Neuronal stem cell (in vitro differentiated cells): ENCODE measurements at places on chromosomes 1 and 21.

DNA sequence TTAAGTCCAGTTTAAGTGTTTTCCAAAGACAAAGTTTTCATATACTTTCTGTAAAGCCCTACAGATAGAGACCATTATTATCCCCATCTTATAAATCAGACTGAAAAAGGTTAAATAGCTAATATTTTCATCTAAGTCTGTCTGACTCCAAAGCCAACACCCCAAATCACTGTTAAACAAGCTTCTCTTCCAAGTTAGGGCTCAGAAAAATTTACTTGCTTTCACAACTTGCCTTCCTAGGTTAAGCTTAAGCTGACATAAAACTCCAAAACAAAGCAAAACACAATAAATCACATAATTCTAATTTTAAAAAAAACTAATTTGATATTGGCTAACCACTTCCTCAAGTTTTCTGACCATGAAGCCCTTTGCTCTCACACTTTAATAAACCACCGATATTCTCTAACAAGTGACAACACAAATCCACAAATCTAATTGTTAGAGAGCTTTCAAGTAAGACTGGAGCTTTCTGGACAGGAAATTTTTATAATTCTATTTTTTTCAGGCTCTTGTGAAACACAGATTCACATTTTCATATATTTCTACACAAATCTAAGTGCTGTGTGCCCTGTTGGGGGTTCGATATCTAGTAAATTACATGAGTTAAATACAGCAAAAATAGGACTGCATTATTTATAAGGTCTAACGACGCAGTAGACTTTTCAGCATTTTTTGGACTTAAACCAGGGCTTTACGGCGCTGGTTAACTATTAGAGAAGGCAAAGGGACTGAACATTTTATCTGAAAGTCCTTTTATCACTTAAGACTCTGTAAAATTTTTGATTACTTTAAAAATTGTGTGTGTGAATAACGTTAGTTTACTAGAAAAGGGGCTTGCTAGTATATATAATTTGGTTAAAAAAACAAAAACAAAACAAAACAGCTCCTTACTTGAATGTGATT, 2.1 kb downstream of the GNG12 start:
- DNase-seq = no peak

DNA sequence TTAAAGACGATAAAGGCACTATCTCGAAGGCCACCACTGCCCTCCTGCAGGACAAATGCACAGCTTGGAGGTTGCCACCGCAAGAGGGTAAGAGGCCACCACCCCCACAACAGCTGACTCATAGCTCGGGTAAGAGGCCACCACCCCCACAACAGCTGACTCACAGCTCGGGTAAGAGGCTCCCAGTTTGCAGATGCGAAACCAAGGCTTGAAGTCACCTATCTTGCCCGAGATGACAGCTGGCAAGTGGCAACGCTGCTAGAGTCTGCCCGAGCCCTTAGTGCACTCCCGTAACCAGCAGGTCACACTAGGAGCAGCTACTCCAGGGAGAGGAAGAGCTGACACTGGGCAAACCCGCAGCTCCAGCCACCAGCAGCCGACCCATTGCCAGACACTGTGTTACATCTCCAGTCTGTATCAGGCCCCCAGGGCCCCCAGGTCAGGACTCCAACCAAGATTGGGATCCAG, 17.1 kb upstream of the SPSB1 start:
- no peak for DNase-seq

DNA sequence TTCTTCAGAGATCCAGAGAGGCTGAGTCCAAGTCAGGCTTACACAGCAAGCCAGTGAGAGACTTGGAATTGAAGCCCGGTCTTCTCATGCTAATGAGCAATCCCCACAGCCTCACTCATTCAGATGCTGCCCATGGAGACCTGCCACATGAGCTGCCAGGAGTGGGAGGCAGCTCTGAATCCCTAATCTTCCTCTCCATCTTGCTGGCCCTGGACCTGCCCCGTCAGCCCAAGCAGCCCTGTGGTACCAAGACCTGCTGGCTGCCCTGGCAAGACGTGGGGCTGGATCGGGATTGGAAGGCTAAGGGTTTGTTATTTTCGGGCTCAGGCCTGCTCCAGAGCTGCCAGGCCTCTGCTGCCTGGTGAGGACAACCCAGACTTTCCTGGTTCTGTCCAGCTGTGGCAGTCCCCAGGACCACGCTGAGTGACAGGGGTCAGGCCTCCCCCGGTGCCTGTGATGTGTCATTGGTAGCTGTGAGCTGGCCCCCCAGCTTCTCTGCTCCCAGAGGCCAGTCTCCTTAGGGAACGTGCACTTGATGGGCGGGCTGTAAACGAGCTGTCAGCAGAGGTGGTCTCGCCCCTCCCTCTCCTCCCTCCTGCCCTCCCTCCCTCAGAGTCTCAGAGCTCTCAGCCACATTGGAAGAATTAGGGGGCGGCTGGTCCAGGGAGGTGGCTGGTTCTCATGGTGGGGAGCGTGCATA, 135.0 kb downstream of the FOXD2 start:
- no peak for DNase-seq

GRCh38 chr1:216705676-216706075, 17.6 kb downstream of the ESRRG start:
- DNase-seq = no peak

- DNase-seq = no peak
Observed at GRCh38 chr1:21626921-21627339, 42.2 kb downstream of the RAP1GAP start.

- DNase-seq = no peak
Observed at GRCh38 chr1:225349826-225350225, 78.0 kb downstream of the LBR start.

DNA sequence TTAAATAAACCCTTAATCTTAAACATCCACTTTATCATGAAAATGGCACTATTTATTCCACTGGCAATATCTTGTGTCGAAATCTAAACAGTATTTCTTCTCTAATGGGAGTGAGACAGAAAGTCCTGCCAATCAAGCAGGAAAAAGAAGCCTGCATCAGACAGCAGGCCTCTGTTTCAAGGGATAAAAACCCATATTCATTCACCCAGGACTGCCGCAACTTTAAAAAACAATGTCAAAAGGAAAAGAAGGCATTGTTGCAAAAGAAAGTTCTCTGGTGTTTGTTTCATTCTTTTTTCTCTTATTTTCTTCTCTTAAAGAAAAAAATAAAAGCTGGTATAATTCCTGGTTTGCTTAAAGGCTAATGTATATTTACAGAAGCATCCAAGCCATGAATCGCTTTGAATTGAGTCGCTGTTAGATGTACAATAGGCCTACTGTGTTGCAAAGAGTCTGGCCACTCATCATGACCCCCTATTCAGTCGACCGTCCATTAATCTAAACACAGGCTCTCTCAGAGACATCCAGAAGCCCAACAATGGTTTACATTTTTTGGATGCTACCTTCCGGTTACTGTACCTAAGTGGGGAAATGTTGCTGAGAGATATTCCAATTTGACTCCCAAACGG, 48.7 kb upstream of the ZC3H11B start:
- no peak for DNase-seq

GRCh38 chr1:112006416-112007025, 17.1 kb upstream of the KCND3 start:
- no peak for DNase-seq
